Fibroblast of skin of right quadriceps (primary cell): ENCODE measurements at places on chromosomes 6 and 20.

DNA sequence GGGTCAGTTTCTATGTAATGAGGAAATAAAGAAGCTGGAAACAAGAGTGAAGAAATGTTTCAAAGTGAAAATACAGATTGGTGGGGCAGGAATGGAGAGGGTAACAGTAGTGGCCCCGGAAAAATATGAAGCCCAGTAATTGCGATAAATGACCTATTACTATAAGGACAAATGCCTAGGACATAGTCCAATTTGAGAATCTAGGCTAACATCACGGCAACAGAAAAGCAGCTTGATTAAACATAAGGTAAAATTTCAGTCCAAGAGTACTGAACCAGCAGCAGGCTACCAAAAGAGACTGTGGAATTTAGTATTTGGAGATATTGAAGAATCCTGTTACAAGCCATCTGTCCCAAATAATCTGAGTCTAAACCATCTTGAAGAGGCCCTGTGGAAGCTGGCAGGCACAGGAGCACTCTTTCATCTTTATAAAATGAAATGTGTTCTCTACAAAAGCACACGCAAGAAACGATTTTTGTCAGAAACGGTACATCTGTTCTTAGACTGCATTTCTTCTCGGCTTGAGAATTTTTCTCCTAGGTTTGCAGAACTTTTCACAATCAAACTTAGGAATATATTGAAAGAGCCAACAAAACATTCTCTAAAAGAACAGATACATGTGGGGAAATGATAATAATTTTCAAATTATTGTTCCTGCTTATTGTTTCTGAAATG lies 49.3 kb downstream of the ELOVL5 start:
- no peak for DNase-seq

- no peak for DNase-seq
These were observed 110.4 kb upstream of the FRMD1 start for GRCh38 chr6:168189200-168190013.

- no peak for DNase-seq
These were observed 1.8 kb upstream of the CST5 start for GRCh38 chr20:23881371-23881770.

- DNase-seq, result no peak
These were observed 2.9 kb upstream of the PRSS35 start for GRCh38 chr6:83509441-83509840.

DNA sequence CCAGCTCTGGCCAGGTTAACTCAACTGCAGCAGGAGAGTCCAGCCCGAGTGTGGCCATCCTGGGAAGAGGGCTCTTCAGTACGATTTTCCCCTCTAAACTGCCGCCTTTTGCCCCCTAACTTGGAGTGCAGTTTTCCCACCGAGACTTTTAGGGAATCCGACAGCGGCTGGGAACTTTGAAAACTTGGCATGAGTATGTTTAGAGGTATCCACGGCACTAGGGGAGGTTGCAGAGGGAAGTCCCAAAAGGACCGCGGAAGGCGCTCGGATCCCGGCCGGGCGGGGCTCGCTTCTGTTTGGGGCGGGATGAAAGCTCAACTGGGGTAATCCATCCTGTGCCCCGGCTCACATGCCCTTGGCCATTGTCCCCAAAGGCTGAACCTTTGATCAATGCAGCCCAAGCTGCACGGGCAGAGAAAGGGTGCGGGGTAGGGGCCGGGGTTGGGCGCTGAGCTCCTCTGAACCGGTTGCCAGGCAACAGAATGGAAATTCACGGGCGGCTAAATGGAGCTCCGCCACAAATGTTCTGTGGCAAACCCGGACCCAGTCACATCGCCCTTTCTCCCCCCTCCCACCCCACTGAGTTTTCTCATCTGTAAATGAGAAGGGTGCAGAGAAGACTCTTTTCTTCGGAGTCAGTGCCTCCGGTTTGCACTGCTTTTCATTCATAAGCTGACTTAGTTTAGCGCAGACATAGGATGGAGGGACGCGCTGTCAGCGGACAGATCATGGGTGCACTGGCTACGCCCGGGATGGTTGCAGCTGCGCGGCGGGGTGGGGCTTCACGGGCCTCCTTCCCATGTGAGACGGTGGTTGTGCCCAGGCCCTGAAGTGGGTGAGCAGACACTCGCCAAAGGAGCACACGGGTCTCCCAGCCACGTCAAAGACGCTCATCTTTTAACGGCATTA lies 2.3 kb downstream of the BMP6 start:
- no peak for DNase-seq
